Coronary artery (tissue), 2 donors: ENCODE measurements at places on chromosomes 13 and 19.

DNA sequence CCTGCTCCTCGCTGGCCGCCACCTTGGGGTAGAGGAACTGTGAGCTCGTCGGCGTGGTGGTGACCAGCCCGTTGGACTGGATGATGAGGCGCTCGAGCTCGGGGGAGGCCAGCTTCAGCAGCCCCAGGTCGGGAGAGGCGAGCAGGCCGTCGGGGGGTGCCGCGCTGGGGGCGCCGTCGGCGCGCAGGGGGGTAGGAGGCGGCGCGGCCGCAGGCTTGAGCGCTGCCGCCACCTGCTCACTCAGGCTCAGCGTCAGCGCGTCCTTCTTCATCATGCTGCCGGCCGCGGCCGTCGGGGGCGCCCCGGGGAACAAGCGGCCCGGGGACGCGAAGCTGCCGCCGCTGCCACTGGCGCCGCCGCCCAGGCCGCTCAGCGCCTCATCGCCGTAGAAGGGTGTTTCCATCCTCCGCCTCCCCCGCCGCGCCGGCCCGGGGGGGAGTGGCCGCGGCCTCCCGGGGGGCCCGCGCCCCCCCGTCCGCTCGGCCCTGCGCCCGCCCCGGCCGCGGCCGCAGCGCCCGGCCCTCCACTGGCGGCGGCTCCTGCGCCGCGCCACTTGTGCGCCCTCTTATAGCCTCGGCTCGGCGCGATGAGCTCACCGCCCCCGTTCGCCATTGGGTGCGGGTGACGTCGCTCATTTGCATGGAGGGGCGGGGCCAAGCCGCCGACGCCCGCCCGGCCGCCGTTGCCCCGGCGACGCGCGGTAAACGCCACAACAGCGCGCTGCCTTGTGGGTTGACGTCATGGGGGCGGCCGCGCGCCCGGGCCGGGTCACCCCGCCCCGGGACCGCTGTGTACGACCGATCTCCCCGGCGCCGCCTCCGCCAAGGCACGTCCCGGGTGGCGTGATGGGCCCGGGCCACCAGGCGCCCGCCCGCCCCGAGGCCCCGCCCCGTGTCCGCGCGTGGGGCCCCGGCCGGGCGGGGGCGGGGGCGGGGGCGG lies at the start of gene JUND:
TSS of gene JUND (minus strand) at position 541 of the 939 bp plus-strand sequence. CDS start at position 403, 138 bp downstream.
- peak; percentile 99 for DNase-seq

- DNase-seq: no peak
These were observed 15.4 kb downstream of the CEBPA start for GRCh38 chr19:33286899-33287298.

GRCh38 chr19:30318936-30319335 lies 53.2 kb upstream of the ZNF536 start:
- DNase-seq: peak; percentile 43

GRCh38 chr13:99062593-99062992 lies 84.7 kb upstream of the DOCK9 start:
- DNase-seq: no peak

DNA sequence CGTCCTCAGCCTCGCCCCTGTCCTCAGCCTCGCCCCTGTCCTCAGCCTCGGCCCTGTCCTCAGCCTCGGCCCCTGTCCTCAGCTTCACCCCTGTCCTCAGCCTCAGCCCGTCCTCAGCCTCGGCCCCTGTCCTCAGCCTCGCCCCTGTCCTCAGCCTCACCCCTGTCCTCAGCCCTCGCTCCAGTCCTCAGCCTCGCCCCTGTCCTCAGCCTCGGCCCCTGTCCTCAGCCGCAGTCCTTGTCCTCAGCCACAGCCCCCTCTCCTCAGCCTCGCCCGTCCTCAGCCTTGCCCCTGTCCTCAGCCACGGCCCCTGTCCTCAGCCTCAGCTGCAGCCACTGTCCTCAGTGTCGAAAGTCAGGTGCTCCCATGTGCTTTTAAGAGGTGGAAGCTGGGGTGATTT lies 10.5 kb downstream of the C13orf46 start:
- no peak for DNase-seq

- no peak for DNase-seq
These were observed 6.2 kb downstream of the ABHD8 start for GRCh38 chr19:17296976-17297375.

GRCh38 chr13:74920920-74921319 lies 561.0 kb downstream of the TBC1D4 start:
- DNase-seq: no peak

DNA sequence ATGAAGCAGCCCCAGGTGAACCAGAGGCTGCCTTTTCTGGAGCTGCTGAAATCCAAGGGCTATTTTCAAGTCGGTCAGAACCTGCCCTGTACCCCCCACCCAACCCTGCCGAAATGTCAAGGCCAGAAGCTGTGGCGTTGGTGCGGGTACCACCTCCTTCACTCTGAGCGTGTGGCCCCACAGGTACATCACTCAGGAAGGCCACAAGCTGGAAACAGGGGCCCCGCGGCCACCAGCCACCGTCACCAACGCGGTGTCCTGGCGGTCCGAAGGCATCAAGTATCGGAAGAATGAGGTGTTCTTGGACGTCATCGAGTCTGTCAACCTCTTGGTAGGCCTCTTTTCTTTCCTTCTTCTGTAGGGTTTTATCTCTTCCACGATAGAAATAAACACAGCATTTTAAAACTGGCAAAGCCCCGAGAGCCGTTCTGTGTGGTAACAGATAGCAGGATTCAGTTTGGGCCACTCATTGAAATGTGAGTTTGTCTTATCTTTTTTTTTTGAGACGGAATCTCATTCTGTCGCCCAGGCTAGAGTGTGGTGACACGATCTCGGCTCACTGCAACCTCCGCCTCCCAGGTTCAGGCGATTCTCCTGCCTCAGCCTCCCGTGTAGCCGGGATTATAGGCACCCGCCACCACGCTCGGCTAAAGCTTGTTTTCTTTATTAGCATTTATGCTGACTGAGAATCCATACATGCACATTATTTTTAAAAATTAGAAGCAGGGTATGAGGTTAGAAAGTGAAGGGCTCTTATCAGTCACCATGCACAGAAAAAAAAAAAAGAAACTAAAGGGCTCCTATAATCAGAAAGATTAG lies 11.3 kb downstream of the AP1M1 start:
- no peak for DNase-seq

DNA sequence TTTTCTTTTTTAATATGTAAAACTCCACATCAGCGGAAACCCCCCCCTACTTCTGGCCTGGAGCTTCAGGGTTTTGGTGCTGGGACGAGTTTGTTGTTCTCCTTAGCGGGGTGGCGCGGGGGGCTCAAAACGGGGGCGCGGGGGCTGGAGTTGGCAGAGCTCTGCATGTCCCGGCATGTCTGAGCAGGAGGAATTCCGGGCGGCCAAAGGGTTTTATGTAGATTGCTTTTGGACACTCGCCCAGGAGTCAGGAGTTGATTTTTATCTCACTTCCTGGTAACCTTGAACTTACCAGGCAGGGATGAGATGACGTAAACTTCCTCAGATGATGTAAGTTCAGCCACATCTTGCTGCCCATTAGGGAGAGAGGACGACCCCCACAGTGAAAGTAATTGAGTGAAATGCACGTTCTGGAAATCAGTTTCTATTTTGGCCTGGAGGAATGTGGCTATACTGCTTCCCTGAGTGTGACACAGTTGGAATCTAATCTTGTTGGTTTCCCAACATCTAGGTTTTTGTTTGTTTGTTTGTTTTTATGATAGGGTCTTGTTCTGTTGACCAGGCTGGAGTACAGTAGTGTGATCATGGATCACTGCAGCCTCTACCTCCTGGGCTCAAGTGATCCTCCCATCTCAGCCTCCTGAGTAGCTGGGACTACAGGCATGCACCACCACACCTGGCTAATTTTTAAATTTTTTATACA lies 21.0 kb upstream of the GDF15 start:
- DNase-seq: no peak

DNA sequence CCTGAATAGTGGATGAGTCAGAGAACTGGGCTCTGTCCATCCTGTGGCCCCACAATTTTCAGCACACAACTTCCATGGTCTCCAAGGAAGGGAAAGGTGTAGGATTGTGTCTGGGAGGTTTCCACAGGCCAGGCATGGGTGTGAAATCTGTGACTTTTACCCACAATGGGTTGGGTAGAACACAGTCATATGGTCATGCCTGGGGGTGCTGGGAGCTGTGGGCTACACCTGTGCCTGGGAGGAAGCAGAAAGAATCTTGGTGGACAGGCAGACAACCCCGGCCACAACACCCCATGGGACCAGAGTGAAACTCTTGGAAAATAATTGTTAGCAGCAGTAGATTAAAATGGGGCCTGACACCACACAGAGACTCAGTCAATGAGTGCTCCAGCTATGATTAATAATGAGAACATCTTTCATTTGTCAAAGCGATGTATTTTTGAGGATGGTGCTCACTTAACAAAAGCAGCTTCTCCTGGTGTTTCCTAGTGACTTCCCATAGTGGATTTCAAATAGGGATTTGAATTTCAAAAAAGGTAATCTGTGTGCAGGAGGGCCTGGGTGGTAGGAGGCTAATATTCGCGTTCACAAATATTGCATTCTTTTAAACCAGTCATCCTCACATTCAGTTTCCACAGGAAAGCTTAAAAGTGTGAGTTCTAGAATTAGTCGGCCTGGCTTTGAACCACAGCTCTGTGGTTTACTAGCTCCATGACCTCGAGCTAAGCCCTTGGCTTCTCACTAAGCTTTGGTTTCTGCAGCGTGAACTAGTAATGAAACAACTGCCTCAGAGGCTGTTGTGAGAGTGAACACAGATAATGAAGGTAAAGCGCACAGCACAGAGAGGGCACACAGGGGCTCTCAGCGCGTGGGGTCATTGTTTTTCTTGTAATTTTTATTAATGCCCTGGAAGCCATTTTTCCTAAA lies 89.3 kb upstream of the UQCRFS1 start:
- DNase-seq: no peak

GRCh38 chr13:77565635-77566034 lies 30.1 kb downstream of the SCEL start:
- DNase-seq: no peak

DNA sequence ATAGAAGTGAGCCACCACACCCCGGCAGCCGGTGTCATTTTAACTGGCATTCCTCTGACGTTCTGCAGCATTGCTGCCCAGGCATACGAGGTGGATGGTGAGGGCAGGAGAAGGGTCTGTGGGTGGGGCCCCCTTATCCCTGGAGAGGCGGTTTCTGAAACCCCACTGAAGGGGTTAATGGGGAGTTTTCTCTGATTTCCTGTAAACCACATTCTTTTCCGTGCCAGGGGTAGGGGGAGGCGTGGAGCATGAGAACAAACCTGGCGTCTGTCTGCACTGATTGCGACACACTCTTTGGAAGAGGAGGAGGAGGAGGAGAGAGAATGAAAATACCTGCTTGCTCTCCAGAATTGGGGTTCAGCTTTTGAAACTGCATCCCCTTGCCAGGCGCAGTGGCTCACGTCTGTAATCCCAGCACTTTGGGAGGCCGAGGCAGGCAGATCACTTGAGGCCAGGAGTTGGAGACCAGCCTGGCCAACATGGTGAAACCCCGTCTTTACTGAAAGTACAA lies 2.7 kb upstream of the C3 start:
- no peak for DNase-seq
